ENCODE measurements at places on chromosomes 4 and X.
A peak's percentile ranks its signal among the peaks of the same experiment; 100 is the strongest.

DNA sequence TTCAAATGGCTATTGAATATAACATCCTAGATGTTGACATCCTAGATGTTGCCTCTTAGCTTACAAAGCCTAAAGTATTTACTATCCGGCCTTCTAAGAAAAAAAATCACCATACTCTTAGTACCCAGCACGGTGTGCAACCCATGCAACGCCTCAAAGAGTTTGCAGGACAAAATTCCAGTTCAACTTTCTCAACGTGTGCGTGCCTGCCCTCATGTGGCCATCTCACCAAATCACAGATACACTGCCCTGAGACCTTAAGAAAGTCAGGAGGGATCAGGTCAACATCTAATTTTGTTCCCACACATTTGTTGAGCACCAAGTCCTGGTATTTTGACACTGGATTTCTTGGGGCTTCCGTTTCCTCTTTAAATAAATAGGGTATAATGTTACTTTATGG lies 68.3 kb downstream of the CRMP1 start:
- no peak for DNase-seq

GRCh38 chr4:148814030-148814429 lies 371.8 kb upstream of the NR3C2 start:
- DNase-seq = no peak

DNA sequence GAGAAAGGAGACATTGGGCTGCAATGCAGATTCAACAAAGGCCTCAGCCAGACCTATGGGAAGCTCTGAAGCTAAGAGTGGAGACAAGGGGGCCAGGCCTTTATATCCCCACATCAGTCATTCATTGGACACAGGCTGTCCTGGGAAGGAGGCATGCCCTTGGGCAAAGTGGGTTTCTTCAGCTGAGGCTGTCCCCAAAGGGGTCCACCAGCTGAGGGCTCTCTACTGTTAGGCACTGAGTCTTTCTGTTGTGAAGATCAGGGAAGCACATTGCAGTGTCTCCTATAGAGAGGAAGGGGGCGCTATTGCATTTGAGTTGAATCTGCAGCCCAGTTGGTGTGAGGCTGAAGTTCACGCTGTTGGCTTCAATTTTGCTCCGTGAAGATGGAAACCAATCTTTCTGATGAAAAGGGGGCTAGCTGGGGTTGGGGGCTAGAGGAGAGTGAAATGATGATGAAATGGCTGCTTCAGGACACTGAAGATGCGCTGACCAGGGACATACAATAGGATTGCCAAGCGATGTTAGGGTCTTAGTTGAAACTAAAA lies 48.0 kb downstream of the SLC25A5 start:
- peak; percentile 40 for DNase-seq

- no peak for DNase-seq
Observed at GRCh38 chr4:3387154-3387942, 54.4 kb upstream of the HGFAC start.

DNA sequence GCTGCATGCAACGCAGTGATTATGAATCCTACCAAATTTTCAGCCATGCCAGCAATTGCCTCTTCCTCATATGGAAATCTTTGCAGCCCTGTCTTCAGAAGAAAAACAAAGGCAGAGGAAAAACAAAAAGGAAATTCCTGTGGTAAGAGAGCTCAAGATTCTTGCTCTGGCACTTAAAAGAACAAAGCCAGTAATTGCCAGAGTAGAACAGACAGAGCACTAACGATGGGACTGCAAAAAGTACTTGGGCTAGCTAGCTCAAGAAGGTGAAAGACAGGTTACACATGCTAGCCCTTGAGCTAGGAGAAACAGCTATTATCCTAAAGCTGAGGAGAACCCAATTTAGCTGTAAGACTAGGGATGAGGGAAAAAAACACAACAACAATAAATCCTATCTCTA lies 582.3 kb downstream of the KCNIP4 start:
- no peak for DNase-seq

DNA sequence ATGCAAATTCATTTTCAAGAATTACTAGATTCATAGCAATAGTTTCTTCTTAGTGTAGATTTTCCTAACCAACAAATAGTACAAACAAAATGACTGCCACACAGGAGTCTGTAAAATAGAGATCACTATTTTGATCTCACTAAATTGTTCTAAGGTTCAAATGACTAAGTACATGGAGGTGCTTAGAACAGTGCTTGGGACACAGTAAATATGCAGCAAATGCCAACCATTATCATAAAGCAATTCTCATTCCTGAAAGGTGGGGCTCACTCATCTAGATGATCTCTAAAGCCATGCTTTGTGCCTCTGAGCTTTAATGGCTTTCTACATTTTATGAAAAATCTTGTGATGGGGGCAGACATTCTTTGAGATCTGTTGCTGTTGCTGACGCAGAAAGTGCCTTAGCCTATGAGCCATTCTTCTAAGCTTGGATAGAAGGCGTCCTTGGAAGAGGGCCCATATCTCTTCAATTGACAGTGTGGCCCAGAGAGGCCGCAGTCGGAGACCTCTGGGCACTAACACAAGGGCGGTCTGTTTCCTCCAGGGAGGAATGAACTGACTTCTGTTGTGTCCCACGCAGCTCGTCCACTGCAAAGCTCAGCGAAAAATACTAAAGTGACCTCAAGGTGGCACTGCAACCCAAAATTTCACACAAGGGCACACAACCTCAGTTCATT lies 23.5 kb downstream of the TLR10 start:
- no peak for DNase-seq

GRCh38 chrX:22690116-22690515 lies 309.6 kb upstream of the DDX53 start:
- DNase-seq = peak; percentile 38

All from NCI-H1105 (cell line).